ENCODE measurements at places on chromosomes 6 and 20. TPM values are rescaled to one million over a fixed set of nuclear protein-coding genes. Genes with fewer than 3 reads are reported as not detected.
A peak's percentile ranks its signal among the peaks of the same experiment; 100 is the strongest.

Gene ENPP5
- total RNA-seq = 11.4 TPM

Gene TMEM30A
- total RNA-seq = 178 TPM

DNA sequence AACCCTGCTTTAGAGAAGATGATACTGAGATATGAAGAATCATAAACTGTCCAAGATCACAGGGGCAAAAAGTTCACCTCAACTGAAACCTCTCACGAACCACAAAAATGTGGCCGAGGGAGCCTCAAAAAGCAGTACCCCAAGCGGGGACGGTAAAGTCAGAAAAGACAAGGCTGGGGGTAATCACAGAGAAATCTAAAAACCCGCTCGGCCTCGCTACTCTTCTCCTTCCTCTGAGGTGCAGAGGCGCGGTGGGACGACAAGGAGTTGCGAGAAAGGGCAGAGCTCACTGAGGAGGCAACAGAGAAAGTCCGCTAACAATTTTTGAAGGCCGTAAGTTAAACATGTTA is 356 bp upstream of the IRAK1BP1 start:
- no peak for DNase-seq

- no peak for DNase-seq
Measured at GRCh38 chr6:166286839-166287271, 21.3 kb downstream of the PRR18 start.

GRCh38 chr6:32459781-32460424 is 20.2 kb downstream of the HLA-DRA start:
- peak; percentile 47 for DNase-seq

DNA sequence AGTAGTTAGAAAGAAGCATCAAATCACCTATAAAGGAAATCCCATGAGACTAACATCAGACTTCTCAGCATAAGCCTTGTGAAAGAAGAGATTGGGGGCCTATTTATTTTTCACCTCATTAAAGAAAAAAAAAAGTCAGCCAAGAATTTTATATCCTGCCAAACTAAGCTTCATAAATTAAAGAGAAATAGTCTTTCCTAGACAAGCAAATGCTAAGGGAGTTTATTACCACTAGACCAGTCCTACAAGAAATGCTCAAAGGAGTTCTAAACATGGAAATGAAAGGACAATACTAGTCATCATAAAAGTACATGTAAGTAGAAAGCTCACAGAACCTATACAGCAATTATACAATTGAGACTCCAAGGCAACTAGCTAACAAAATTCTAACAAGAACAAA is 96.5 kb upstream of the OLIG3 start:
- DNase-seq = no peak

- DNase-seq = no peak
Measured at GRCh38 chr20:3658716-3659491, 4.3 kb downstream of the GFRA4 start.

Gene ARMH2
- total RNA-seq = 0.68 TPM

DNA sequence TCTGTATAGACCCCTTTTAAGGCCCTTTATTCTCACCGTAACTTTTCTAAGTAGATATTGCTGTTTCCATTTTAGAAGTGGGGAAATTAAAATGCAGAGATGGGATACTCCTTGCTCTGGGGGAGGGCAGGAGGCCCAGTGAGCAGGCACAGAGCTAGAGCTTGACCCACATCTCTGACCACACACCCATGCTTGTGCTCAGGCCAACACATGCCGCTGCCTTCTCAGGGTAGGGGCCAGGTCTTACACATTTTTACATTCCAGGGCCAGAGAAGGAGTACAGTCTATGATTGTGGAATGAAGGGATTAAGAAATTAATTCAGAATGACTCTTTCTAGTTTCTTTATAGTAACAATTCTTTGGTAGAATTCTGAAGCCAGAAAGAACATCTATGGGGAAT is 104.8 kb downstream of the SOBP start:
- DNase-seq = no peak

DNA sequence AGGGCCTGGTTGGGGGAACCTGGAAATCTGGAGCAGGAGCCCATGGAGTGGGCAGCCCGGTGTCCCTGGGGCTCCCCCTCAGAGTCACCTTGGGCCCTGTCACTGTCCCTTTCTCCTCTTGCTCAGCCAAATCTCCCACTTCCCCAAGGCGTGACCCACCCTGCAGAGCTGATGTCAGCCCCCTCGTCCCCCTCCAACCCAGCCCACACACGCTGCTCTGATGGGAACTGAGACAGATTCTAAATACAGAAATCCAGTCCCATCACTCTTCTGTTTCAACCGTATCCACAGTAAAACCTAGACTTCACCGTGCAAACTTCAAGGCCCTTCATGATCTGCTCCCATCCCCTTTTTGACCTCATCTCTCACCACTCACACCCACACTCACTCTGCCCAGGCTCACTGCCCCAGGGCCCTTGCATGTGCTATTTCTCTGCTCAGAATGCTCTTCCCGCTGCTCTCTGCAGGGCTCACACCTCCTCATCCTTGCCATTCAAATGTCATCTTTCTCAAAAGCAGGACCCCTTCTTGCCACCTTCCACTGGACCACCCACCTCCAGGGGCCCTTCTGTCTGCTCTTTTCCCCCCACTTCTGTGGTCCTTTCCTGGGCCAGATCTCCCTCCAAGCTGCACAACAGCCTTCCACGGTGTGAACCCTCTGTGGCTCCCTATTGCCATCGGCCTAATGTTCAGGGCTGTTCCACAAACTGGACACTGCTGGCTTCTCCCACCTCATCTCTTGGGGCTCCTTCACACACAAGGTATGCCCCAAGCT is 16.6 kb downstream of the TGM2 start:
- peak; percentile 22 for DNase-seq

GRCh38 chr20:36218380-36219064 is 17.8 kb upstream of the AAR2 start:
- no peak for DNase-seq

GRCh38 chr6:156725712-156726111 is 51.5 kb upstream of the ARID1B start:
- no peak for DNase-seq
